ENCODE measurements at places on chromosomes 2 and 18.

DNA sequence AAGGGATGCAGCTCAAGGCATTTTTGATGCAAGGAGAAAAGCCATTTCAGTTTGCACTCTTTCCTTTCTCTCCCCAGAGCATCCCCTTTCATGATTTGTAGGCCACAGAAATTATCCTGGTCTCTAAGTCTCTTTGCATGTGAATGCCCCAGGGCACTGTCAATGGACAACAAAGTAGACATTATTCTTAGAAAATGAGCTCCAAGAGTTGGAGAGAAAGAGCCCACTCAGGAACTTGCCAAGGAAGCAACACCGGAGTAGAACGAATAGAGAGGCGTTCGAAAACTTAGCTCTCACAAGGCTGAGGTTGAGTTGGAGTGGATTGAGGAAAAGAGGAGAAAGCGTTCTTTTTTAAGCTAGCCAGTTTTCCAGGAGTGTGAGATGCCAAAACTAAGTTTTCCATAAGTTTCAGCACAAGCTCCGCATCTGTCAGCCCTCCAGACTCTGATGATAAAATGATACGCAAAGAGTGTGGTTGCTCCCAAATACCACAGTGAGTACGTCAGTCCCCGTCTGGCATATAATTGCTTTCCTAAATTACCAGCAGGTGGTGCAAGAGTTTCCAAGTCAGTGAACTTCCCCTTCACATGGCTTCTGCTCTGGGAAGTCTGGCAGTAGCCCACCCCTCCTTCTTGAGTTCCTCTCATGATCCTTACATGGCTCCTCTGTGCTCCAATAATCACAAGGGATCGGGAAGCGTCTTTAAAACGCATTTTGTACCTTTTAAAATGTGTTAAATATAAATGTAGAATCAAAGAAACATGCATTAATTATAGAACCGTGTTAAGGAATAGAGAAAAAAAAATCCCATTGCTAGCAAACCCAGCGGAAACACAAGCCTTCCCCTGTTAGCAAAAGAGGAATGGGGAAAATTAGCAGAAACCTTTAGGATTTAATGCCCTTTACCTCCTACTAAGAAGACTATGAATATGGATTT lies 1060.6 kb upstream of the FANCL start:
- peak; percentile 89 for DNase-seq

DNA sequence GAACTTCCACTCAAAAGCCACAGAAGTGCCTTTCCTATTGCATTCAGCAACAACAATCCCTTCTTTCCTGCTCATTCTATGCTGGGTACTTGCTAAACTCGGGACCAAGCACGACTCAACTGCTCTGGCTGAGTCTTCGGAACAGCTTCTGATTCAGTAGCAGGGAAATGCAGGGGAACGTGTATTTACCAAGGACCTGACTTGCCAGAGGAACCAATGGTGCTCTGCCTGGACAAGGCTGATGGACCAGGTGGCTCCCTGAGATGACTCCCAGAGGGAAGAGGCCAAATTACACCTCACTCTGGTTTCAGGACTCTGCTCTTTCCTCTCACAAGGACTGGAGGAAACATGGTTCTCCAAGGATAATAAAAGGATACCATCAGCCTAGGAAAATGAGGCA lies 12.2 kb downstream of the CXCR2 start:
- DNase-seq: no peak

- no peak for DNase-seq
Measured at GRCh38 chr2:29001806-29002205, 20.7 kb downstream of the TOGARAM2 start.

GRCh38 chr2:207599636-207600035 lies 25.6 kb downstream of the METTL21A start:
- no peak for DNase-seq

GRCh38 chr18:58556331-58557007 lies 72.4 kb downstream of the ALPK2 start:
- DNase-seq: no peak

GRCh38 chr2:135094508-135094907 lies 42.4 kb downstream of the RAB3GAP1 start:
- no peak for DNase-seq

DNA sequence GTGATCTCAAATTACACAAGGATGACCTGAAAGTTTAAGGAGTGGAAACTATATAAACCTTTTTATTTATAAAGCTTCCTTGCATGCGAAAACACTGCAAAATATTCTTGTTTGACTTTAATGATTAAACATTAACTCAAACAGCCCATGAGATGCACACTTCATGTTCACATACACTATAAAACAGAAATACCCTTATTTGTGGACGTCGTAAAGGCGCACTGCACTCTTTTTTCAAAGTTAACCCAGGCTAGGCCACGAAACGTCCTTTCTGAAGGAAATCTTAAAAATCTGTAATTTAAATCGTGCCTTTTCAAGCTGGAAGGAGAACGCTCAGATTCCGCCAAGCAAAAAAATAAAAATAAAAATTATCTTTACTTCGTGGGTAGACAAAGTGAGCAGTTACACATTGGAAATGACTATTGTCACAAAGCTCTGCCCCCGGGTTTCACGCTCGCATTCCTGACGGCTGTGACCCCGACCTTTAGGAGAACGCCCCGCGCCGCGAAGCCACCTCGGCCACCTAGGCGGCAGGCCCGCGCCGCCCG lies 728 bp downstream of the FAM168B start:
- DNase-seq: no peak

- DNase-seq: no peak
Measured at GRCh38 chr2:128405467-128405900, 86.8 kb upstream of the HS6ST1 start.

DNA sequence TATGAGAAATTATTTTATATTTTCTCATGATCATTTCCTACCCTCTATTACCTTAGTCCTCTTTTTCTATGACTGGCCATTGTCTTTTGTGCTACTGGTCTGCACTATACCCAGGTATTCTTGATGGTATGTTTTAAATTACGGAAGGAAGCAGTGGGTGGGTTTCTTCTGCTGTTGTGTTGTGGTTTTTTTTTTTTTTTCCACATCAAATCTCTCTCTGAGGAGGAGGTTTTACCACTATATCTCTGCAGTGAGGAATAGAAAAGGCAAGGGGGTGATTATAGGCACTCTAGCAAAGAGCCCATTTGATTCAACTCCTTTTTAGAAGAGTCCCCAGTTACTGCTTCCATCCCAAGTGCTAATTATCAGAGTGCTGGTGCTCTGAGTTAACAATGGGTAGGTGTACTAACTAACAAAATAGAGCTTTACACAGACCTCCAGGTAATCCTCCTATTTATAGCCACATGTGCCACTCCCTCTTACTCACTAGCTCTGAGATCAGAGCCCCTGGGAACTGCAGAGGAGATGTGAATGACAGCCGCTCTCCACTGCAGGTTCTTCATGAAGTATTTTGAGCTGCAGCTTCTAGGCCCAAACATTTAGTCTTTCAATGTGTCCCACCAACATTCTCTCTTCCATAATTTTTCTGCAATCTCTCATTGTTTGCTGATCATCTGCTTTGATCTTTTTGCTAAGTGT lies 301.6 kb upstream of the GULP1 start:
- no peak for DNase-seq
